ENCODE measurements at places on chromosomes 12 and 14. TPM values are rescaled to one million over a fixed set of nuclear protein-coding genes. Genes with fewer than 3 reads are reported as not detected.

The LRP1 gene
- total RNA-seq = 558 TPM

The VCPKMT gene
- 5.3 TPM for total RNA-seq

The SMIM41 gene
- total RNA-seq = 2.0 TPM

The GPR162 gene
- 3.7 TPM for total RNA-seq

The MDM1 gene
- total RNA-seq = 8.9 TPM

The KLRK1 gene
- not detected for total RNA-seq

The TMED8 gene
- 5.3 TPM for total RNA-seq

The MGAT4C gene
- total RNA-seq = 0.09 TPM

The TCL1B gene
- not detected for total RNA-seq

The NPAS3 gene
- 0.51 TPM for total RNA-seq
